Activated naive CD4-positive, alpha-beta T cell treated with anti-CD3 and anti-CD28 coated beads, Interleukin-2, amount 50 U/mL, for 16 hours (primary cell): ENCODE measurements at places on chromosomes 3 and 15.

DNA sequence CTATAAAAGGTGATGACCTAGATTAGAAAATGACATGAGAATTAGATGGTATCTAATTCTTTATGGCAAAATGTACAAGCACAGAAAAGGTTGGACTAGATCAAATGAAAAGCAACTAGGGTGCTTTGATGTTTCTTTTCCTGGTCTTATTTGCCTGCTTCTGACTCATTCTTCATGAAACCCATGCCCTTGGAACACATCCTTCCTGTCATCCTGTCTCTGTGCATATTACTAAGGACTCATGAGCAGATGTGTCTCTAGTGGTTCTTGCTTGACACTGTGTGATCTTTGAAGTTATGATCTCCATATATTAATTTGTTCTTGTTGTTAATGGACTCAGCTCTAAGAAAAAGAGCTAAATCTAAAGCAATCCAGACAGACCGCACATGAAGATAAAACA is 314.0 kb downstream of the ERC2 start:
- DNase-seq = no peak

- DNase-seq = no peak
Measured at GRCh38 chr3:187567021-187567420, 103.2 kb downstream of the SST start.

DNA sequence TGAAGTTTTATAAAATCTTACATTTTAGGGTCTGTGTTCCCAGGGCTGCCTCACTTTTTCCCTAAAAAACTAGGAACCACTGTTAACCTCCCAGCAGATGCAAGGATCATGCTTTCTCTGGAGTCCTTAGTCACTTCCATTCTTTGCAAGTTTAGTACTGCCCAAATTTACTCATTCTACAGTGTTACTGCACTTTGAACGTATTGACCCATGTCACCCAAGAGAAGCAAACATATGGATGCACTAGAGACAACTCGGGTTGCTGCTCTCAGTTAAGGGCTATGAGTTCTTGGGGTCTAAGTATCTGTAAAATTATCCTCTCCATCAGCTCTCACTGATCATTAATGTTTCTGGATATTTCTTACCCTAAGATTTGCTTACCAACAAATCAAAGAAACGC is 59.0 kb downstream of the LEO1 start:
- DNase-seq = no peak

GRCh38 chr3:8305371-8305770 is 196.3 kb upstream of the LMCD1 start:
- no peak for DNase-seq

GRCh38 chr3:25503898-25504301 is 75.8 kb downstream of the RARB start:
- no peak for DNase-seq
